ENCODE measurements at places on chromosomes 1 and 21.

DNA sequence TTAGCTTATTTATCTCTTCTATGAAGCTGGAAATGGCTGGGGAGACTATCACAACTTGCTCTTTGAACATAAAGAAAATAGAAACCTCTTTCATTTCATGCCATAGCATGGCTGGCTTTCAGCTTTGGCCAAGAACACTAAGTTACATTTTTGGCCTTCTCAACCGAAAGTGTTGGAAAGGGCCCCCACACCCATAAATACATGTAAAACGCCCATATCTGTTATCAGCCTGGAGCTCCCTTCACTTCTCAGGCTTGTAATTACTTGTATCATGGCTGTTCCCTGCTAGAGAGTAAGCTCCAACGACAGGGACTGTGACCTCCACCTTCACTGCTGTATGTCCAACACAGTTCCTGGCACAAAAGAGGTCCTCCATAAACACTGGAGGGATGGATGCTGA lies 12.7 kb upstream of the EIF4G3 start:
- no peak for DNase-seq

GRCh38 chr1:147611586-147611985 lies 58.7 kb downstream of the ACP6 start:
- DNase-seq = no peak

DNA sequence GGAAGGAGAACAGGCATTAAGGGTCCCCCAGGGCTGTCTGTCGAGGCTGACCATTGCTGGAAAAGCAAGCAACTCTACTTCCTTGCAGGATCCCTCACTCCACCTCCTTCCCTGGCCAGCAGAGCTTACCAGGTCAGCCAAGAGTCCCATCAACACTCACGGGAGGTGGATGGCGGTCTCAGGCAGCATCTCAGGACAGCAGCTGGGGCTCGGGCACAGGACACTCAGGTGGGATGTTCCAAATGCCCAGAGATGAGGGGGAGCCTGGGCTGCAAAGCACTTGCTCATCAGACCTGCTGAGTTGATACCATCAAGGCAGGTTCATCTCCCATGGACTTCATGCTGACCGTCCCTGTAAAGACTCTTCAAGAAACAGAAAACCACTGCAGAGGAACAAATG lies 559.8 kb downstream of the NPHP4 start:
- no peak for DNase-seq

GRCh38 chr21:32920474-32920873 lies 105.3 kb upstream of the OLIG2 start:
- no peak for DNase-seq
